ENCODE measurements at places on chromosomes 5 and 9. TPM values are rescaled to one million over a fixed set of nuclear protein-coding genes. Genes with fewer than 3 reads are reported as not detected.

The ROR2 gene
- 31.8 TPM for total RNA-seq

- DNase-seq: peak; percentile 88
- H3K27ac ChIP-seq: peak within 1 kb of the TSS; percentile 98
- no peaks in the 10 kb centered on the region for H3K36me3 ChIP-seq
- H3K4me1 ChIP-seq: peaks cover 15% of the 10 kb centered on the region
- H3K27me3 ChIP-seq: no peaks in the 10 kb centered on the region
These were observed at the start of gene LHFPL2 for GRCh38 chr5:78648359-78649210. LHFPL2 (minus strand) TSS chr5:78648772; CDS start chr5:78510213, 138,559 bp downstream.

The PCDHB2 gene
- total RNA-seq: 2.2 TPM

DNA sequence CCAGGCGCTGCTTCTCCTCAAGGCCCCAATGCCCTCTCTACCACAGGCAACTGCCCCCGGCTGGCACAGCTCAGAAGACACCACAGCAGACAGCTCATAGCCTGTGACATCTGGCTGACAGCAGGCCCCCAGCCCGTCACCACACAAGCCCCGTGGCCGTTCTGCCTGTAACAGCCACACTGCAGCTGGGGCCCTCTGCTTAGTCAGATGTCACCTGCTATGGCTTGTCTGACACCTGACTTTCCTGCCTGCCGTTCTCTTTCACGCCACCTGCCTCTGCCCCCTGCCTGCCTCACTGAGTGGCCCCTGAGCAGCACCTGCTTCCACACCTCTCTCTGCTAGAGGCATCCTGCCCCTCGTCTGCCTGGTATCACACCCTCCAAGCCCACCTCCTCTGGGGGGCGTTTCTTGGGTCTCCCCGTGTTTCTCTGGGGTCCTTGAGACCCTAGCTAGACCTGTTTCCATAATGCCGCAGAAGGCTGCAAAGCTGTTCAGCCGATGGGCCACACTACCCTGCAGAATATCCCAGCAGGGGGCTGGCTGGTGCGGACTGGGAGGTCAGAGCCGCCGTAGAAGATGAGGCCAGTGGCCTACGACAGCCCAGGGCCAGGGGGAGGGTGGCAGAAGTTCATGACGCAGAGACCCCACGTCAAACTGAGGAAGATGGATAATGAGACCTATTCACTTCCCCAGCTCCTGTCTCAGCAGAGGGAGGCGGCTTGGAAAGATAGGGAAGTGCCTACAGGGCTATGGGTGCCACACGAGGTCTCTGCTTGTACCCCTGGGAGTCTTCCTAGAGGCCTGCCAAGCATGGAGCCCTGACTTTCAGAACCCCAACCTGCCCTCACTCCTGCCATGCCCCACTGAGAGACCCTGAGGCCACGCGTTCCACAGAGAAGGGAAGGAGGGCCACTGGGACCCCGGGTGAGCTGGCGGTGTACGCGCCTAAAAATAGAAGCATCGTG is 95.1 kb downstream of the ZNF354C start:
- H3K27ac ChIP-seq: no peak overlapping the region
- H3K27me3 ChIP-seq: no peaks in the 10 kb centered on the region
- DNase-seq: no peak
- H3K4me1 ChIP-seq: no peaks in the 10 kb centered on the region
- H3K36me3 ChIP-seq: no peaks in the 10 kb centered on the region
- no peak overlapping the region for H3K4me3 ChIP-seq

DNA sequence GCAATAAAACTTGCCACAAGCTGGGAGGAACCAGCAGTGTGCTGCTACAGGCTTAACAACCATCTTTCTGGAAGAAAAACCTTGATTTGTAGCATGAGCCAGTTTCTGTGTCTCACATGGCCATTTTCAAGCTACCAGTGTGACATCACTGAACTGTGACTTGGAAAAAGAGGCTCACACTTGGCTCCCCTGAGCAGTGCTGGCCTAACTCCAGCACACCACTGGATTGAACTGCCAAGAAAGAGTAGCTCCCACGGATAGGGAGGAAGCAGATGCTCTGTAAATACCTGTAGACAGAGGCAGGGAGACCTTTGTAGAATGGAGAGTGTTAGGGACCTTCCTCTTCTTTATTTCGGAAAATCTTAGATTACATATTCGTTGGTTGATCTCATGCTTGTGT is 197.9 kb downstream of the SH3GL2 start:
- no peak overlapping the region for H3K27ac ChIP-seq
- H3K4me3 ChIP-seq: no peak overlapping the region
- H3K27me3 ChIP-seq: no peaks in the 10 kb centered on the region
- no peaks in the 10 kb centered on the region for H3K36me3 ChIP-seq
- H3K4me1 ChIP-seq: no peaks in the 10 kb centered on the region
- no peak for DNase-seq

GRCh38 chr5:6576861-6577501 is 55.9 kb downstream of the NSUN2 start:
- H3K27ac ChIP-seq: no peak overlapping the region
- no peaks in the 10 kb centered on the region for H3K27me3 ChIP-seq
- DNase-seq: no peak
- no peak overlapping the region for H3K4me3 ChIP-seq

- peaks cover 4% of the 10 kb centered on the region for H3K4me1 ChIP-seq
- H3K27ac ChIP-seq: no peak overlapping the region
- H3K36me3 ChIP-seq: no peaks in the 10 kb centered on the region
- DNase-seq: no peak
- no peaks in the 10 kb centered on the region for H3K27me3 ChIP-seq
- H3K4me3 ChIP-seq: no peak overlapping the region
These were observed 32.9 kb downstream of the NSG2 start for GRCh38 chr5:174078416-174078815.

DNA sequence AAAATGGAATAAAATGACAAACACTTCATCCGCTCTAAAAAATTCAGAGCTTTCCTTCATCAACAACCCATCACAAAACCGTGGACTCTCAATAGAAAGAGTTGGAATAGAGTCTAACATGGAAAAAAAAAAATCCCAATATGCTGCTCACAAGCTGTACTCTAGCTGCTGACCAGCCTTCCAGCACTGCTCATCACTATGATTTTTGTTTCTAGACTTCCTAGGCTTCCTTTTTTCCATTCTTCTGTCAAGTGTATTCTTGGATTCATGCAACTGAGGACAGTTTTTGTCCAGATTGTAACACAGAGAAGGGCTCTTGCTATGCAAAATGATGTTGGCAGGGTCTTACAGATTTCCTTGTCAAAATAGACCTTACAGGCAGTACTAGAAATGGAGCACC is 34.5 kb downstream of the RFK start:
- no peak overlapping the region for H3K4me3 ChIP-seq
- no peaks in the 10 kb centered on the region for H3K27me3 ChIP-seq
- H3K36me3 ChIP-seq: no peaks in the 10 kb centered on the region
- no peaks in the 10 kb centered on the region for H3K4me1 ChIP-seq

The MSX2 gene
- not detected for total RNA-seq

- H3K27me3 ChIP-seq: no peaks in the 10 kb centered on the region
- no peak for DNase-seq
- no peak overlapping the region for H3K27ac ChIP-seq
- no peaks in the 10 kb centered on the region for H3K36me3 ChIP-seq
- H3K4me1 ChIP-seq: no peaks in the 10 kb centered on the region
These were observed 56.6 kb downstream of the SMC5 start for GRCh38 chr9:70315389-70315788.

The LCP2 gene
- 6.4 TPM for total RNA-seq

DNA sequence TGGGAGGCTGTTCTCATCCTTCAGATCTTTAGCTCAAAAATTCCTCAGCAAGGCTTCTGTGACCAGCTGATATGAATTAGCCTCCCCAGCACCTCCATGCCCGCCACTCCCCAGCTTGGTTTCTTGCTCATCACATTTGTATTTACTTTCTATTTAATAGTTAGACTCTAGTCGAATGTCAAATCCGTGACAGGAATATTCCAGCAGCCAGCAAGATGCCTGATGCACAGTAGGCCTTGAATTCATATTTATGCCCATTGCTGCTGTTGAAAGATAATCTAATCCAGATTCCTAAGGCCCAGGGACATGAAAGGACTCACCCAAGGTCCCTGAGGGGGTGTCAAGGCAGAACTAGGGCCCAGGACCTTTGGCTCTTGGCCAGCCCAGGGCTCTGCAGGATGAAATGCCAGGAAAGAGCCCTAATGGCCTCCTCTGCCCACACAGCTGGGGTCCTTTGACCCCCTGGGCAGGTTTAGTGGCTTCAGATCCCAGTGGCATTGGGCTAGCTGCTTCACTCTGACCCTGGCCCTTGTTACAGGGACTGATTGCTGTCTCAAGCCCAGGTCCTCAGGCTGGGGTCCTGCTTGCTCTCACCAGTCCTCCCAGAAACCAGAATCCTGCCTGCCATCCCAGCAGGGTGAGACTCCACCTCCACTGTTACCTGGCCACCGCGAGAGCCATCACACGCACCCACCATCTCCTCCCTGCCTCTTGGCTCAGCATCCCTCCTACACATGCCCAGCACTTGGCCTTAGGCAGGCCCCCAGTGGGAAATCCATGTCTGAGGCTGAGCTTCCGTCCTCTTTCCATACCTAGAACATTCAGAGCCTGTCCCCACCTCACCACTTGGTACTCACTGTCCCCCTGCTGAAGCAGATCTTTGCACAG is 7.3 kb downstream of the CSF1R start:
- no peaks in the 10 kb centered on the region for H3K27me3 ChIP-seq
- H3K36me3 ChIP-seq: no peaks in the 10 kb centered on the region
- H3K4me3 ChIP-seq: no peak overlapping the region
- H3K27ac ChIP-seq: no peak overlapping the region

DNA sequence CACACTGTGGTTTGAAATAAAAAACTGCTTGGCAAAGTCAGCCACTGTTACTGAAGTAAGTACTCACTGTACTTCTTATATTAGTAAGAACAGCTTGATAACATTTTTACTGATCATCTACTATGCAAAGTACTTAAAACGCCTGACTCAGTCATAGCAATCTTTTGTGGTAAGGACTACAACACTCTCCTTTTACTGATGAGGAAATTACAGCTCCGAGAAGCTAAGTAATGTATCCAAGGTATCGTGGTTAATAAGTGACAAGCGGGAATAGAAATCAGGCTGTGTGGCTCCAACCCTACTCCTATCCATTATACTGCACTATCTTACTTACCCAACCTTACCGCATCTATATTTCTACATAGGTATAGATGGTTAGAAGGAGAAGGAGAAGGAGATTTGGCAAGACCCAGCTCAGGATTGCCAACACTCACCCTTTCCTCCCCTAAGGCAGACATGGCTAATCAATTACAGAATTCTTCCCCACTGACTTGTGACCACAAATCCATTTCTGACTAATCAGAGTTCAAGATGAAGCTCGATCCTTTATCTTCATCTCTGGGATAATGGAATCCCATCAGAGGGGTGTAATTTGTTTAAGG is 281.4 kb downstream of the SPOCK1 start:
- H3K27me3 ChIP-seq: no peaks in the 10 kb centered on the region
- no peak overlapping the region for H3K27ac ChIP-seq
- H3K36me3 ChIP-seq: no peaks in the 10 kb centered on the region
- DNase-seq: no peak
- H3K4me1 ChIP-seq: no peaks in the 10 kb centered on the region

The SMIM32 gene
- total RNA-seq: 0.13 TPM

The SLC34A3 gene
- not detected for total RNA-seq
